Activated naive CD4-positive, alpha-beta T cell treated with anti-CD3 and anti-CD28 coated beads, Interleukin-2, amount 10 ng/mL, durations not matched to agents 7 days and 5 days (primary cell): ENCODE measurements at places on chromosomes 5 and 9.

DNA sequence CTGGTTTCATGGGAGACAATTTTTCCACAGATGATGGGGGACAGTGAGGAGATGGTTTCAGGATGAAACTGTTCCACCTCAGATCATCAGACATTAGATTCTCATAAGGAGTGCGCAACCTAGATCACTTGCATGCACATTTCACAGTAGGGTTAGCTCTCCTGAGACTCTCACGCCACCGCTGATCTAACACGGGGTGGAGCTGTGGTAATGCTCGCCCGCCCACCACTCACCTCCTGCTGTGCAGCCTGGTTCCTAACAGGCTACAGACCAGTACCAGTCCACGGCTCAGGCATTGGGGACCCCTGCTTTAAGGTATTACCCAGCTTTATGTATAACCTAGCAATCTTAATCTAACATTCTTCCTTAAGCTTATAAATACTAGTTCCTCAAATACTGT is 35.6 kb downstream of the TTC39B start:
- no peak for DNase-seq
- no peak overlapping the region for H3K4me3 ChIP-seq
- no peaks in the 10 kb centered on the region for H3K36me3 ChIP-seq
- H3K4me1 ChIP-seq: no peaks in the 10 kb centered on the region

DNA sequence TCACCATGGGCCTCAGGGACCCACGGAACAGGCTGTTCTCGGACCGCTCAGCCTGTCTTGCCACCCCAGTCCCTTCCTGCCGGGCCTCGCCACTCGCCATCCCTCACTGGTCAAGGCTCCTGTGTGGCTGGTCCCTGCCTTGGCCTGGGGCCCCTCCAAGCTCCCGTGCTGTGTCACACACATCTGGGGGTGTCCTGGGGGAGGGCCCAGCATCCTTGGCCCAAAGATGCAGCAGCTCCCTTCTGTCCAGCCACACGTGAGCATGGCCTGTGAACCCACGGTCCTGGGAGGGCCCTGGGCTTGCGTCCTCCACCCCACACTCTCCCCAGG is 425 bp upstream of the EGFL7 start:
- H3K27ac ChIP-seq: no peak overlapping the region
- no peak for DNase-seq
- H3K4me1 ChIP-seq: peaks cover 11% of the 10 kb centered on the region
- no peak overlapping the region for H3K4me3 ChIP-seq

DNA sequence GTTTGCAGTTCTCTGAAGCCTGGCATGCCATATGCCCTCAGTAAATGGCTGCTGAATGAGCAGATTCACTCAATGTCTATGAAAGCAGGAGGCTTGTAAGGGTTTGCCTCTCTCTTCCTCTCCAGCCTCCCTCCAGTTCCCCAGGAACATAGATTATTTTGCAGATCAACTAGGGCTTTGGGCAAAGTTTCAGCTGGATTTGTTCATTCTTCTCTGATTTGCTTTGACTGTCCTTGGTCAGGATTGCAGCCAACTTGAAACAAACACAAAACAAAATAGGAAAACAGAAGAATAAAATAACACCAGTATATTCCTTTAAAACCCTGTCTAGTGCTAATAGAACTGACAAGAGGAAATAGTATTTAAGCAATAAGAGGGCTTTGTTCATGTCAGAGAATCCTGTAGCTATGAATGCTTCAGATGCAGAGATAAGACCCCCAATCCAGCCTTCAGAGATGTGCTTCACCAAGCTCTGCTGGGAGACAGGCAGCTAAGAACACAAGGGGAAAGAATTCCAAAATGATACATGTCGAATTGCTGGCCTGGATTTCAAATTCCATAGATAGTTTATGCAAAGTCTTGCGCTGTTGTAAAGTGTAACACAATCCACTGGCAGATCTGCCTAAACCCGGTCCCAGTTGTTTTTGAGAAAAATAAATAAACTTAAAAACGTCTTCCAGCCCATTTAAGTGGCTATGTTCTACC is 174.3 kb downstream of the PAPPA start:
- H3K4me3 ChIP-seq: no peak overlapping the region
- no peaks in the 10 kb centered on the region for H3K36me3 ChIP-seq
- DNase-seq: no peak
- H3K27me3 ChIP-seq: peaks cover 4% of the 10 kb centered on the region
- no peaks in the 10 kb centered on the region for H3K4me1 ChIP-seq

DNA sequence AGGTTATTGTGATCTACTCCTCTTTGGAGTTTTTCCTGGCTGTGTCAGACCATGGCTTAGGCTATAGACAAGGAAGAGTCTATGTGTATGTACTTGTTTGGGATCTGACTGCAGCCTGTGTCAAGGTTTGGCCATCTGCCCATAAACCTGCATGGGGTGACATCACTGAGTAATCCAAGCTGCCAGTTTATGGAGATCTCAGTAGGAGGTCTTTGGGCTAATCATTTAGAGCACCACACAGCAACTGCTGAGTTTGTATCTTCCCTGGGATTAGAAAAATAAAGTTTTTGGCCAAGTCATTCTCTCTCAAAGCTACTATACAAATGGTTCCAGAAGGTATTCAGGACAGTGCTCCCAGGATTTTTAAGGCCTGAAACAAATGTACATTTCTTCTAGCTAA is 65.5 kb upstream of the HSPB3 start:
- H3K27me3 ChIP-seq: no peaks in the 10 kb centered on the region
- no peak for DNase-seq
- no peak overlapping the region for H3K4me3 ChIP-seq
- no peaks in the 10 kb centered on the region for H3K36me3 ChIP-seq
- no peak overlapping the region for H3K27ac ChIP-seq

- H3K27ac ChIP-seq: no peak overlapping the region
- H3K4me3 ChIP-seq: no peak overlapping the region
- peaks cover 21% of the 10 kb centered on the region for H3K4me1 ChIP-seq
- no peak for DNase-seq
- no peaks in the 10 kb centered on the region for H3K27me3 ChIP-seq
Observed at GRCh38 chr5:171989946-171990712, 16.3 kb downstream of the FBXW11 start.

- H3K4me1 ChIP-seq: no peaks in the 10 kb centered on the region
- DNase-seq: no peak
- peaks cover 3% of the 10 kb centered on the region for H3K27me3 ChIP-seq
- H3K27ac ChIP-seq: no peak overlapping the region
- no peaks in the 10 kb centered on the region for H3K36me3 ChIP-seq
Observed at GRCh38 chr5:8408258-8408657, 539.3 kb downstream of the MTRR start.

- no peak overlapping the region for H3K27ac ChIP-seq
- peaks cover 21% of the 10 kb centered on the region for H3K27me3 ChIP-seq
- H3K36me3 ChIP-seq: no peaks in the 10 kb centered on the region
- no peaks in the 10 kb centered on the region for H3K4me1 ChIP-seq
- H3K4me3 ChIP-seq: no peak overlapping the region
Observed at GRCh38 chr9:495739-496138, 281.1 kb downstream of the DOCK8 start.

- no peak overlapping the region for H3K27ac ChIP-seq
- H3K36me3 ChIP-seq: no peaks in the 10 kb centered on the region
- H3K27me3 ChIP-seq: no peaks in the 10 kb centered on the region
- no peak overlapping the region for H3K4me3 ChIP-seq
Observed at GRCh38 chr9:13083366-13083765, 196.1 kb downstream of the MPDZ start.

- no peak overlapping the region for H3K27ac ChIP-seq
- H3K36me3 ChIP-seq: no peaks in the 10 kb centered on the region
- peaks cover 57% of the 10 kb centered on the region for H3K27me3 ChIP-seq
- H3K4me1 ChIP-seq: peaks cover 20% of the 10 kb centered on the region
- DNase-seq: peak; percentile 31
- no peak overlapping the region for H3K4me3 ChIP-seq
Observed at GRCh38 chr9:124251605-124252378, 6.0 kb upstream of the NEK6 start.

- H3K4me3 ChIP-seq: no peak overlapping the region
- H3K27ac ChIP-seq: no peak overlapping the region
- DNase-seq: no peak
- H3K36me3 ChIP-seq: no peaks in the 10 kb centered on the region
- H3K4me1 ChIP-seq: no peaks in the 10 kb centered on the region
- peaks cover 74% of the 10 kb centered on the region for H3K27me3 ChIP-seq
Observed at GRCh38 chr5:6584101-6584645, 48.7 kb downstream of the NSUN2 start.

GRCh38 chr9:15353892-15354291 is 46.9 kb upstream of the TTC39B start:
- no peak overlapping the region for H3K27ac ChIP-seq
- peaks cover 31% of the 10 kb centered on the region for H3K4me1 ChIP-seq
- DNase-seq: no peak
- no peaks in the 10 kb centered on the region for H3K36me3 ChIP-seq
- no peaks in the 10 kb centered on the region for H3K27me3 ChIP-seq
- no peak overlapping the region for H3K4me3 ChIP-seq

DNA sequence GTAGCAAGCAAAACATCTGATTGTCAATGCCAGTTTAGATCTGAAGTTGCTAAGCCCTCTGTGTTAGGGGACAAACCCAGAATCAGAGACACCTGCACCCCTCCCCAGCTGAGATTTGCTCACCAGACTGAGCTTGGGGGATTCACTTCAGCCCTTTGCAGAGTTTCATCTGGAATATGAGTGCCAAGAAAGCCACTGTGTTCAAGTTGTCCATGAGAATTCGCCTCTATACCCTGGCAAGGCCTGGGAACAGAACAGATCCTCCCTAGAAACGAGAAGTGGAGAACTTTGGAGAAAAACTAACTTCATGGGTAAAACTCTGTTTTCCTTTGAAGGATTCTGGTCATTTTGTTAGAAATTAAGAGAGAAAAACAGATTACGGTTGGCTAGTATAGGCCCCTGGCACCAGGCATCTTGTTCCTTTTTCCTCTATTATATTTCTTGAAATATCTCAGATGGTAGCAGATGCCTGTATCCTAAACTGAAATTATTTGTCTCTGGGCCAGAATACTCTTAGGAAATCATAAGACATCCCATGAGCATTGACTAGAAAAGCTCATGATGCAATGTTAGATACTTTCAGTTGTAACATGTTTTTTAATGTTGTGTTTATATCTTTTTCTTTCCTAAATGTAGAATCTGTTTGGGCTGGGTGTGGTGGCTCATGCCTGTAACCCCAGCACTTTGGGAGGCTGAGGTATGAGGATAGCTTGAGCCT is 64.4 kb downstream of the SNX18 start:
- H3K4me1 ChIP-seq: peaks cover 6% of the 10 kb centered on the region
- no peak overlapping the region for H3K4me3 ChIP-seq
- peaks cover 14% of the 10 kb centered on the region for H3K27me3 ChIP-seq
- no peak overlapping the region for H3K27ac ChIP-seq
- H3K36me3 ChIP-seq: no peaks in the 10 kb centered on the region

DNA sequence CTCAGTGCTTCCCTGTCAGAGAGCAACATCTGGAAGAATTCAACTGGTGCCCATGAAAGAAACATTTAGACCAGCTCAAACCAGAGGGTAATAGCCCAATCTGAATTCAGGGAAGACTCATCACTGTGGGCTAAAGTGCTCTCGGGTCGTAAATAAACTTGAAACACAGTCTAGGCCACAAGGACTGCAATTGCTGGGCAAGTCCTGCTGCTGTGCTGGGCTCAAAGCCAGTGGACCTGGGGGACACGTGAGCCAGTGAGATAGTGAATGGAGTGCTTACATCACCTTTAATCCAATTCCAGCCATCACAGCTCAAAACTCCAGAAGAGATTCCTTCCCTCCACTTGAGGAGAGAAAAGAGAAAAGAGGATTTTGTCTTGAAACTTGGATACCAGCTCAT is 78.1 kb upstream of the DAP start:
- H3K4me3 ChIP-seq: no peak overlapping the region
- no peaks in the 10 kb centered on the region for H3K4me1 ChIP-seq
- no peak overlapping the region for H3K27ac ChIP-seq
- peaks cover 11% of the 10 kb centered on the region for H3K27me3 ChIP-seq
- no peak for DNase-seq

DNA sequence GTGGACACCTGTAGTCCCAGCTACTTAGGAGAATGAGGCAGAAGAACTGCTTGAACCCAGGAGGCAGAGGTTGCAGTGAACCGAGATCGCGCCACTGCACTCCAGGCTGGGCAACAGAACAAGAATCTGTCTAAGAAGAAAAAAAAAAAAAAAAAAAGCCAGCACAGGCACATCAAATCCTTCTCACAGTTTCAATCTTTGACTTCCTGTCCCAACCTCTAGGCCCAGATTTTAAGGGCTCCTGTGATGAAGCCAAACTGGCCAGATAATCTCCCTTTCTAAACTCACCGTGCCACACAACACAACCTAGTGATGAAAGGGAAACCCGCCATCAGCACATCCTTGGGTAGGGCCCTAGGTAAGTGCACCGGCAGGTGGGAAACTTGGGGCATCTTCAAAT is 58.1 kb downstream of the ROR2 start:
- no peaks in the 10 kb centered on the region for H3K4me1 ChIP-seq
- DNase-seq: no peak
- no peak overlapping the region for H3K4me3 ChIP-seq
- no peak overlapping the region for H3K27ac ChIP-seq
- H3K36me3 ChIP-seq: no peaks in the 10 kb centered on the region

DNA sequence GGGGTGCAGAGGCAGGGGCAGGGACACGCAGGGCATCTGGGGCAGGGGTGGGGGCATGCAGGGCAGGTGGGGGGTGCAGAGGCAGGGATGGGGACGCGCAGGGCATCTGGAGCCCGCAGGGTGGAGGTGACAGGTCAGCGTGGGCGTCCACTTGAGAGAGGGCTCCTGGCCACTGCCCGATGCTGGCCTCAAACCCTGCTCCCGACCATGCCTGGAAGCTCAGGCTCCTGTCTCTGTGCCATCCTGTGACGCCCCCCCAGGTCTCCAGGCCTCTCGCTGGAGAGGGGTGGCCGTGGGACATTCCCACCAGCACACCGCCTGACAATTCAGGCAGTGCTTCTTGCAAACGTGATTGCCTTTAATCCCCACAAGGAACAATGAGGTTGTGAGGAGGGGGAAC is 33.0 kb downstream of the ZDHHC11B start:
- no peak for DNase-seq
- no peak overlapping the region for H3K4me3 ChIP-seq
